ENCODE measurements at places on chromosomes 11 and 22.

GRCh38 chr11:55994525-55994924, at the start of gene OR5F1:
TSS of gene OR5F1 (minus strand) at chr11:55994625. CDS start at chr11:55994625, 0 bp downstream.
- no peak for DNase-seq

GRCh38 chr11:57424792-57425564, 1.9 kb downstream of the SLC43A3 start:
- no peak for DNase-seq

GRCh38 chr11:58061813-58062212, 31.1 kb downstream of the OR6Q1 start:
- no peak for DNase-seq

DNA sequence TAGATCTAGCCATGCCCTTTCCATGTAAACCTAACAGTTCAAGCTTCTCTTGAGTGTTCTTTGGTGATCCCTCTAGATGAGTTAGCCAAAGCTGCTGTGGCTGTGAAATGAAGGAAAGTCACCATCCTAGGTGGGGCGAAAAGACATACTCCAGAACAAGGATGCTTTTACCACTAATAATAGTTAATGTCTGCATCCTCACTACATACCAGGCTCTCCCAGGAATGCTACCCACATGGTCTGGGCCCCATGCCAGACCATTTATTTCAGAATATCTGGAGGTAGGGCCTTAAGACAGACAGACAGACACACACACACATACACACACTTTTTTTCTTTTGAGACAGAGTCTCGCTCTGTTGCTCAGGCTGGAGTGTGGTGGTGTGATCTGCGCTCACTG, 14.7 kb downstream of the ABTB2 start:
- DNase-seq, result no peak

- no peak for DNase-seq
These were observed 20.5 kb downstream of the TST start for GRCh38 chr22:36998620-36999351.

DNA sequence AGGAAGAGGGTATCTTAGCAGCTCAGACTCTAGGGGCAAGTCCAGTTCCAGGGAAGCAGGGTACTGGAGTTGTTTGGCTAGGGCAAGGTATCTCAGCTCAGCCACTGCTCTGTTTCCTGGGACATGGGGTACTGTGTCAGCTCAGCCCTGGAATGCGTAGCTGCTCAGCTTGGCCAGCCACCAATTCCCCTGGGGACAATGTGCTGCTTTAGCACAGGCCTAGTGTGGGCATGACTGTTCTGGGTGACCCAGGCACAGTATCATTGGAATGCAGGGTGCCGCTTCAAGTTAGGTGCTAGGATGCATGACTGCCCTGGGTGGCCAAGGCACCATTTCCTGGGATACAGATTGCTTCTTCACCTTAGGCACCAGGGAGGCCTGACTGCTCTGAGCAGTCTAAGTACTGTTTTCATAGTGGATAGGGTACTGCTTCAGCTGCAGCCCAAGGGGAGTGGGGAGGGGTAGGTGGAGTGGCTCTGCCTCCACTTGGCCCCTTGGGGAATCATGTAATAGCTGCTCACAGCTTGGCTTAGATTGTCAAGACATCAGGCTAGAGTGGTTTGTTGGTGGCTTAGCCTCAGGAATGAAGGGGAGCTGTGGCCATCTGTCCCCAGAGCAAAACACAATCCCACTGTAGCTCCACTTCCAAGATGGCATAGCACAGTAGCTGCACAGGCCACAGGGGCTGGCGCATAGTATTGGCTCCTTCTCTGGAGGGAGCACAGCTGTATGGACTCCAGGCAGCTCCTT, 36.0 kb downstream of the MADD start:
- peak; percentile 91 for DNase-seq

DNA sequence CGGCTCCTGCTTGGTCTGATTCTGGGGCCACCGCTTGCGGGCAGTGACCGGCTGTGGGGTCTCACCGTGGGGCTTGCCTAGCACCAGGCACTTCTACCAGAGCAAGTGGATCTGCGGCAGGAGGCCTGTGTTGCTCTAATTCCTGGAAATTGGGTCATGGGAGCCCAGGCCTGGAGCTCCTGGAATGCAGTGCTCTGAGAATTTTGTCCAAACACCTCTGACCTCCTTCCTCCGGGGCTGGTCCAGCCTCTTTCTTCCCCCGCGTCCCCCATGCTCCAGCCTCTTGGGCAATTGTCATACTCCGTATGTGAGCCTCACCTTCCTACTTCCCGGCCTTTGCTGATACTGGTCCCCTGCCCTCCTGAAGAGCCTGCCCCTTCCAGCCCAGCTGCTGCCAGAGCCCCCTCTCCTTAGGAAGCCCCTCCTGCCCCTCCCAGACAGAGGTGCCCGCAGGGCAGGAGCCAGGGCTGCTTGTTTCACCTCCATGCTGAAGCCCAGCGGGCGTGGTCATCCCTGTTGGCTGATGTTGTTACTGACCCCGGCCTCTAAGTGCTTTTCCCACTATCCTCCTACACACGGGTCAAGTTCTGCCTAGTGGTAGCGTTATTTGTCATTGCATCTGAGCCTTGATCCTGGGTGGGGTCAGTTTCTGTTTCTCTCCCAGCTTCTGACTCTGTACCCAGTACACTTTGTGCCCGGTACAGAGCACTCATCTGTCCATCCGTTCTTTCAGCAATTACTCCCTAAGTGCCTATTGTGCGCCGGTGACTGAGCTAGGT, 9.6 kb downstream of the MGAT3 start:
- no peak for DNase-seq

- DNase-seq, result peak; percentile 86
These were observed 482 bp downstream of the DDX17 start for GRCh38 chr22:38505541-38506117.

DNA sequence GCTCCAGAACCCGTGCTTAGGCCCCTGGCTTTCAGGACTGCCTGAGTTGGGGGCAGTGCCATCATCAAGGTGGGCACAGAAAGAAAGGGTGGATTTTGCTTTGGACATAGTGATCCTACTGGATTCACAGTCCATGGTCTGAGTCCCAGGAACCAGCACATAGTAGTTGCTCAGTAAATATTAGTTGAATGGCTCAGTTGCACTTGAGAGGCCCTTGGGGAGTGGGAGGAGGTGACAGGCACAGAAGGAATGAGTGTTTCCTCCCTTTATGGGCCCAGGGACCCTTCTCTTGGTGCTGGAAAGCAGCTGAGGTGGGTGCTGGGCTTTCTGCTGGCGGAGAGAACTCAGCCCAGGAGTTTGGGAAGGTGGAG, 16.6 kb downstream of the ARHGEF17 start:
- no peak for DNase-seq

DNA sequence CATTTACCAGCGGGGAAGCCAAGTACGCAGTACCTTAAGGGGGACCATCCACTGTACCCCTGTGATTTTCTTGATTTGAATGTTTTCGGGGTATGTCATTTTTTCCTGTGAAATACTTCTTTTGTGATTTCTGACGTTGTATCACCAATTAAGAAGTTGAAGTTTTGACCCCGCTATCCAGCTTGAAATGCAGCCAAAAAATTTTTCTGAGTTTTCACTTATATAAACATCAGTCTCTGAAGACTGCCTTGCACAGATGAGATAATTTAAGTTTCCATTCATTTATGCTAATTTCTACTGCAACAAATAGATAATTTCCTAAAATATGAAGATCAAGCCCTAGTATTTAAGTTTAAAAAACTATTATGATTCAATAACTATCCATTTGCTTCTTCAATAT, 20.0 kb downstream of the CTSC start:
- DNase-seq, result no peak

GRCh38 chr11:60336767-60337391, 9.8 kb downstream of the MS4A6E start:
- DNase-seq, result no peak

GRCh38 chr11:68282141-68282860, 10.5 kb upstream of the C11orf24 start:
- no peak for DNase-seq

GRCh38 chr22:39503630-39504029, 1.5 kb downstream of the MIEF1 start:
- DNase-seq, result no peak

GRCh38 chr11:125397421-125397820, 98.6 kb downstream of the FEZ1 start:
- DNase-seq, result no peak

DNA sequence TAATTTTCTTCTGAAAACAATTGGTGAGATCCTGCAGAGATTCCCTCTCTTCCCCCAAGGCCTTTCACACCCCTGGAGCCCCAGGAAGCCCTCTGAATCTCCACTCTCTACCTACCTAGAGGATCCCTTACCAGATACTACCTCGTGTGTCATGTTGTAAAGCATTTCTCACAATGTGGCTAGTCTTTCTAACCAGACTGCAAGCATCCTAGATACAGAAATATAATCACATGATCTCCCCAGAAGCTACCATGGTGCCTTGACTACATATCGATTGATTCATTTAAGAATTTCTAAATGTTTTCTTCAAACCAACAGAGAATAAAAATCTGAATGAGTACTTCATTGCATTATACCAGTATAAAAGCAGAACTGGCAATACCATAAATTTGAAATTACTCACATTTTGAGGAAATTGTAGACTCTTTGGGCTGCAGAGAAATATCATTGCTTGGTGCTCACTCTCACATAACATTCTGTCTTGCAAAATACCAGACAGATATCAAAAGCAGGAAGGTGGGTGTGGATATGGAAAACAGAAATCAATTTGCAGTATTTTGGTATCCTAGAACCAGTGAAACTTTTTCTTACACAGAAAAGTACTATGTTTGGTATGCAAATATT, 113.5 kb downstream of the MAML2 start:
- DNase-seq, result no peak

- DNase-seq, result no peak
These were observed 197.6 kb upstream of the SYN3 start for GRCh38 chr22:33255791-33256190.

GRCh38 chr22:25346859-25347751, 127.7 kb downstream of the CRYBB2 start:
- no peak for DNase-seq

- no peak for DNase-seq
These were observed 183 bp upstream of the ABCG4 start for GRCh38 chr11:119148720-119149017.

DNA sequence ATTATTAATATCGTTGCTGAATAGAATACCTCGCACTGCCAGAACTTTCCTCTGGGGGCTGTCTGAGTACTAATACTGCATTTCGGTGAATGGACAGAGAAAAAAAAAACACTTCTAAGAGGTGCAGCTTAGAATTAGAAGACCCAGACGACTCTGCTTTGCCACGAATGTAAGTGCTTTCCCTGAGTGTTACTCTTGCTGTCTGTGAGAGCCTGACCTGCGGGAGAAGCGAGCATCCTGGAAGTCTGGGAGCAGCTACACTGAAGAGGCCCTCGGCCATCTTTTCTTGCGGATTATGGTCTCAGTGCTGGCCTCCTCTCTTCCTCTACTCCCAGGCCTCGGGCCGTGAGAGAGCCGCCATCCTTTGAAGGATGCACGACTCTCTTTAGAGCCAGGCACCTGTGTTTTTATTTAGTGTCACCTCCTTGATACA, 94.9 kb downstream of the SCN3B start:
- no peak for DNase-seq

GRCh38 chr11:15668718-15669117, 554.0 kb downstream of the INSC start:
- no peak for DNase-seq

DNA sequence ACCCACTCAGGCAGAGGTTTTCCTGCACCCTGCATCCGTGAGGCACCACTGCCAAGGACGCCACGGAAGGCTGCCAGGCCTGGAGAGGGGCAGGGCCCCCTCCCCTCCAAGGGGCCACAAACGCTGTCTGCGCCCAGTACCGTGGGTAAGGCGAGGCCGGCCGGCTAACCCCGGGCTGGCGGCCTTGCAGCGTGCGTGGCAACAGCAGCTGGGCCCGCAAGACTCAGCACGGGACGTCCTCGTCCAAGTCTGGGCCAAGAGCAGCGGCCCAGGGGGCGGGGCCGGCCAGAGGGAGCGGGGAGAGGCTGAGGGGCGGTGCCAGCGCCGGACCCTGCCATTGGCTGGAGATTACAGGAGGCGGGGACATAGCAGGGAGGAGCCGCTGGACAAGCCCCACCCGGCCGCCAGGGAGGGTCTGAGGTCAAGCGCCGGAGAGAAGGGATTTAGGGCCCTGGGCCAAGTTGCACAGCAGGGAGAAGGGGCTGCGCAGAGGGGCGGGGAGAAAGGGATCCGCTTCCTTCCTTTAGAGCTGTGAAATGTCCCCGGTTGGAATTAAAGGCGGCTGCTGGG, 16.0 kb downstream of the SLC43A1 start:
- peak; percentile 98 for DNase-seq

DNA sequence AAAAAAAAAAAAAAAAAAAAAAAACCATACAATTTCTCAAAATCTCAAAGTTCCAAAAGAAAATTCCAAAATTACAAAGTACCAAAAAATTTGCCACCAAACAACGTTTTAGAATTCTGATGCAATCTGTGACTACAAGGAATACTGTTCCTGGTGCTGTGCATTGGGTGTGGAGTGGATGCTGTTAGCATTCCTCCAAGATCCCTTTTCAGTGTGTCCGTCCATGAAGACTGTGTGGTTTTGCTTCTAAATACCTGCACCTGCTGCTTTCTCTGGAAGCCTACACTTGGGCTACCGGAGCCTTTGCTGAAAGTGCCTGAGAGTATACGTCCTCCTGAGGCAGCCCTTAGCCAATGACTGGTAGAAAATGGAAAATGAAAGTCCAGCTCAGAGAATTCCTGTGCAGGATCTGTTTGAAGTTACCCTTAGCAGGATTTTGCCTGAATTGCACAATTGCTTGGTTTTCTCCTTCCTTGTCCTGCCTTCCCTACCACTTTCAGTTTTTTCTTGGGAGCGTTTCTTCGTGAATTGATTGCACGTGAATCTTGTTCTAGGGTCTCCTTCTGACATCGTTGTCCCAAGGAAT, 140.8 kb downstream of the TRPC6 start:
- DNase-seq, result no peak

- no peak for DNase-seq
These were observed 44.4 kb downstream of the INSC start for GRCh38 chr11:15159085-15159484.

DNA sequence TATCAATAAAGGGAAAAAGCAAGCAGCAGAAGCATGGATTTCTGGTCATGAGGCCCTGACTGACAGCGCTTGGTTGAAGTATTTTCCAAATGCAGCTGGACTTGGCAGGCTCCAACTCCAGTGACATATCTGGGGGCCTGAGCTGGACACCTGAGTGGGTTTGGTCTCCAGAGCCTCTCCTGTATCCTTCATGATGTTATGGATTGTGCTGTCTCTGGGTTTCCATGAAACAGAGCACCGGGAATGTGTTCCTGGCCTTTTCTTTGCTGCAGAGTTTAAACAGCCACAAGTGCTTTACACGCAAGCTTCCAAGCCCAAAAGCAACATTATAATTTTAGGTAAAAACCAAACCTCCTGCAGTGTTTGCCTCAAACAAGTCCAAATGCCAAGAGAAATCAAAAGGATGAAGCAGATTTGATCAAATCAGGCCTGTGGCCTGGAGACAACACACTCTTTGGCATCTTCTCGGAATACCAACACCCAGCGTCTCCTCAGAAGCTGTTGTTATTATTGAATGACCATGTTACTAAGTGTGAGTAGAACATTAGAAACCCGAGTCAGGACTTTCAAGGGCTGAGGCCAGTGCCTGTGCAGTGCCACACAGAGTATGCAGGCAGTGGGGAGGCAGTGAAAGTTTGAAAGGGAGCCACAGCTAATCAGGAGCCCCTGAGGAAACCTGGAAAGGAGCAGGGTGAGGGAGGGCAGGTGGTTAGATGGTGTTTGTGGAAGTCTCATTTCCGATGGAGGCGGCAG, 42.0 kb downstream of the ME3 start:
- DNase-seq, result no peak

GRCh38 chr11:111913031-111913861, 712 bp downstream of the HSPB2 start:
- DNase-seq, result no peak

GRCh38 chr22:18925368-18926064, 10.6 kb downstream of the PRODH start:
- DNase-seq, result no peak

- DNase-seq, result no peak
These were observed 12.9 kb upstream of the CDKN1C start for GRCh38 chr11:2898366-2899079.
